ENCODE measurements at places on chromosomes 1 and 21.
A peak's percentile ranks its signal among the peaks of the same experiment; 100 is the strongest.

DNA sequence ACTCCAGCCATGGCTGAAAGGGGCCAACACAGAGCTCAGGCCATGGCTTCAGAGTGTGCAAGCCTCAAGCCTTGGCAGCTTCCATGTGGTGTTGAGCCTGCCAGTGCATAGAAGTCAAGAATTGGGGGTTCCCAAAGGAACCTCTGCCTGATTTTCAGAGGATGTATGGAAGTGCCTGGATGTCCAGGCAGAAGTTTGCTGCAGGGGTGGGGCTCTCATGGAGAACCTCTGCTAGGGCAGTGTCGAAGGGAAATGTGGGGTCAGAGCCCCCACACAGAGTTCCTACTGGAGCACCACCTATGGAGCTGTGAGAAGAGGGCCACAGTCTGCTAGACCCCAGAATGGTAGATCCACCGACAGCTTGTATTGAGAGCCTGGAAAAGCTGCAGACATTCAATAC is 29.8 kb upstream of the CD55 start:
- no peak for DNase-seq

GRCh38 chr1:80498673-80499072 is 1302.1 kb upstream of the ADGRL2 start:
- no peak for DNase-seq

DNA sequence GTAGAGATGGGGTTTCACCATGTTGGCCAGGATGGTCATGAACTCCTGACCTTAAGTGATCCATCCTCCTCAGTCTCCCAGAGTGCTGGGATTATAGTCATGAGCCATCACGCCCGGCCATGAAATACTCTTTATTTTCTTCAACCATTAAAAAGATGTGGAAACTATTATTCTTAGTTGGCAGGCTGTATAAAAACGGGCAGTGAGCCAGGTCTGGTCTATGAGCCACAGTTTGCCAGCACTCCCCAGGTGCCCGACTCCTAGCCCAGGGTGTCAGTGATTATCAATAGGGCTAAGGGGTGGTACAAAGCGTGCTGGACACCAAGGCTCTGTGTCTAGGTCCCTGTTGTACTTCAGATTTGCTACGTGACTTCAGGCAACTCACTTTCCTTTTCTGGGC is 3.7 kb upstream of the TMEM61 start:
- no peak for DNase-seq

DNA sequence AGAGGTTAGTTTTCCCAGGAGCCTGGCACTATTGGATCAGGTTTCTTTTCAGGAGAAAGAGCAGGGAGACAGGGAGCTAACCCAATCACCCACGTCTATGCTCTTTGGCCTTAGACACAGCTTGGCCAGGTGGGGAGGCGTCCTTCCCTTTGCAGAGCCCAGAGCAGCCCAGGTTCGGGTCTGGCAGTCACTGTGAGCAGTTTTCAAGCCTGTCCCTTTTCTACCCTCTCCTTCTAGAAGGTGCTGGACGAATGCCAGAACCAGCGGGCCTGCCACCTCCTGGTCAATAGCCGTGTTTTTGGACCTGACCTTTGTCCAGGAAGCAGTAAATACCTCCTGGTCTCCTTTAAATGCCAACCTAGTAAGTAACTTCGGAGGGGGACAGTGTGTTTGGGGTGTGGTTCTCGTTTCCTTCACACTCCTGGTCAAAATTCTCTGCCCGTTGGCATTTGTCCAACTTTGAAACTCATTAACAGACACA is 44.9 kb downstream of the EVA1C start:
- DNase-seq: no peak

GRCh38 chr21:32062591-32063227 is 189.9 kb downstream of the HUNK start:
- no peak for DNase-seq

GRCh38 chr21:45914321-45914845 is 67.2 kb upstream of the COL6A1 start:
- DNase-seq: no peak

- DNase-seq: peak; percentile 91
Measured at GRCh38 chr1:155859881-155860871, 809 bp downstream of the SYT11 start.
